ENCODE measurements at places on chromosomes 11 and 22.

DNA sequence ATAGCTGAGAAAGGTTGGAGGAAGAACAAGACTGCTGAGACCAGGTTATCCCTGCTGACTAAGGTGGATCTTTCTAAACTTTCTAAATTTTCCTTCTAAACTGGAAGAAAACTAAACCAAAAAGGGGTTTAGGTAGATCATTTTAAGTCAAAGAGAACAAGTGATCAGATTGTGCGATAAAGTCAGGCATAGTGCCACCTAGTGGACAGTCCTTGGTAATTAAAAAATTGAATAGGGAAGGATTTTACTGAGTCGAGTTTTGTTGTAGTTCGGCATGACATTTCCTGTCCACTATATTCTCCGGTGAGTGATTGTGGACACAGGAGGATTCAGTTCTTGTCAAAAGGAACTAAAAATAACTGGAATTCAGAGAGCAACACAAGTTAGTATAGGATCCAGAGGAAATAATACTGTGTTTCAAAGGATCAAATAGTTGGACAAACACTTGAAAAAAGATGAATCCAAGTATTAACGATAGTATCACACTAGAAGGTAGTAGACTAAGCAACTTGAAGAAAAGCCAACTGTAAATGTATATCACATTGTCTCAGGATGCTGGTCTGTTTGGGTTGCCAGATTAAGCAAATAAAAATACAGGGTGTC is 1236.4 kb downstream of the FAM181B start:
- DNase-seq: peak; percentile 52

GRCh38 chr11:78532991-78533390 is 41.7 kb downstream of the NARS2 start:
- DNase-seq: no peak

GRCh38 chr11:65295001-65295400 is 19.7 kb upstream of the CDC42EP2 start:
- no peak for DNase-seq

- DNase-seq: no peak
Observed at GRCh38 chr11:119525180-119525866, 102.4 kb upstream of the THY1 start.

DNA sequence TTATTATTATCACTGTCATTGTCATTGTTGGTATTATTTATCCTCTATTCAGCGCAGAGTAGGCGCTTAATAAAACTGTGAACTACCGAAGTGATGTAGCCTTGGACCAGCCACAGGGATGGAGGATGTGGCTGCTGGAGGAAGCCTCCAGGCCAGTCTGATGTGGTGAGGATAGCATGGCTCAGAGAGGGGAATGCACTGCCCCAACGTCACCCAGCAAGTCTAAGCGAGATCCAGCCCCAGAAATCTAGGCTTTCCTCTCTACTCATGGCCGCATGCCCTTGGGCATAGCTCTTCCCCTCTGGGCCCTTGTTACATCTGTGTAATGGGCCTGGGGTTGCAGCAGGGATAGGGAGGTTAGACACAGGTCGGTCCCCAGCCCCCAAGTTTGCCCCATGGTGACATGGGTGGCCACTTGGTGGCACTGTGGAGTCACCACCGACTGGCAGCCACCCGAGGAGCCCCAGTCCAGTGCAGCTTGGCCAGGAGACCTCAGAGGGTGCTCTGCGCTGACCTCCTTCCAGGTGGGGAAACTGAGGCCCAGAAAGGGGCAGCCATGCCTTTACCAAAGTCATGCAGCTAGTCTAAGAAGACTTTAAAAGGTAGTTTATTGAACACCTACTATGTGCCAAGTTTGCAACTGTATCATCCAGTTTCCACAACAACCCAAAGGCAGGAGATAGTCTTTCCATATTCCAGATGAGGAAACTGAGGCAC is 395.7 kb downstream of the MN1 start:
- DNase-seq: peak; percentile 19

Measured in renal cortical epithelial cell (primary cell).